Tongue (tissue), 3 donors: ENCODE measurements at places on chromosomes 2 and 18. TPM values are rescaled to one million over a fixed set of nuclear protein-coding genes. Genes with fewer than 3 reads are reported as not detected.

MXD1 gene
- 21.8 TPM for total RNA-seq

MTA3 gene
- total RNA-seq = 36.3 TPM

ASIC4 gene
- 0.10 TPM for total RNA-seq

ZAP70 gene
- total RNA-seq = 3.7 TPM

ZSWIM2 gene
- not detected for total RNA-seq

FBXO41 gene
- total RNA-seq = 0.41 TPM

TWIST2 gene
- total RNA-seq = 21.8 TPM

IL18R1 gene
- total RNA-seq = 4.5 TPM

DUSP11 gene
- total RNA-seq = 33.7 TPM

GRB14 gene
- 19.7 TPM for total RNA-seq

NEB gene
- 2,139 TPM for total RNA-seq

SMAD7 gene
- 17.7 TPM for total RNA-seq

SEMA4F gene
- total RNA-seq = 3.3 TPM

STK17B gene
- total RNA-seq = 24.2 TPM

DPP4 gene
- total RNA-seq = 3.2 TPM

INHBB gene
- 2.8 TPM for total RNA-seq

LTBP1 gene
- 167 TPM for total RNA-seq

GPR17 gene
- 0.31 TPM for total RNA-seq

ALPG gene
- total RNA-seq = not detected

FBLN7 gene
- total RNA-seq = 9.5 TPM
